Mucosa of gallbladder (tissue), 1 donor: ENCODE measurements at places on chromosomes 6 and 20. TPM values are rescaled to one million over a fixed set of nuclear protein-coding genes. Genes with fewer than 3 reads are reported as not detected.

- DNase-seq: no peak
Observed at GRCh38 chr6:162973980-162974379, 246.2 kb downstream of the PACRG start.

GRCh38 chr6:166313255-166314070 is 5.3 kb upstream of the PRR18 start:
- peak; percentile 33 for DNase-seq

DNA sequence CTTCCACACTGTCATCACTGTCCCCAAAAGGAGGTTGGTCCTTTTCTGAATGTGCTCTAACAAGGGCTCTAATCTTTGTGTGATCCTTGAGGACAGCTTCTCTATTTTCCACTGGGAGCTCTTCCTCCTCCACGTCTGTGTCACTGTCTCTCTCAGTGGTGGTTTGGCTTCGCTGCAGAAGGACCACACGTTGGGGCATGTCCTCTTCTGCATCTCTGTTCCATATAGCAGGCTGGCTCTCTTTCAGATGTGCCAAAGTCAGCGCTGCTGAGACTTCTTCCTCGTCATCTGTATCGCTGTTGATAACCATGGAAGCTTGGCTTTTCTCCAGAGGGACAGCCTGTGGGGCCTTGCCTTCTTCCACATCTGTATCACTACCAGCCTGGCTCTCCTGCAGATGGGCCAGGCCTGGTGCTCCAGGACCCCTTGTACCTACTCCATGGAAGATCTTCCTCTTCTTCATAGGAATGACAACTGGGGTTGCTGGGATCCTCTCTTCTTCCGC is 4.6 kb downstream of the MDC1 start:
- DNase-seq: no peak

DNA sequence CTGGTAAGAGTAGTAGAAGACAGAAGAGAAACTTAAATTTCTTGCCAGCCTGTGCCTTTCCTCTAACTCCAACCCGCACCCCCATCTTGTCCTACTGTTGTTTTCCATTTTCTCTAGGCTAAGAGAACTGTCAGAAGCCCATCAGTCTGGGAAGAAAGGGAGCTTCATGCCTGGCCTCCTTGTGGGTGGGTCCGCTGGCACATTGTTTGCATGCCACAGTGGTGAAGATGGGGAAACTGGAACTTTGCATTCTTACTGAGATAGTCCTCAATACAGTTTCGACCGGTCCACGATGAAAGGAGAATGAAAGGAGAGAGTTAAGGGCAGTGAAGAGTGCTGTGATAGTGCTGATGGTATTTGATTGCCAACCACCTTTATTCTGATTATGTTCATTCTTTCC is 103.1 kb downstream of the TCP11 start:
- no peak for DNase-seq

GRCh38 chr20:15818651-15819071 is 754.6 kb downstream of the KIF16B start:
- DNase-seq: no peak

C20orf144 gene
- total RNA-seq: 0.09 TPM

DNA sequence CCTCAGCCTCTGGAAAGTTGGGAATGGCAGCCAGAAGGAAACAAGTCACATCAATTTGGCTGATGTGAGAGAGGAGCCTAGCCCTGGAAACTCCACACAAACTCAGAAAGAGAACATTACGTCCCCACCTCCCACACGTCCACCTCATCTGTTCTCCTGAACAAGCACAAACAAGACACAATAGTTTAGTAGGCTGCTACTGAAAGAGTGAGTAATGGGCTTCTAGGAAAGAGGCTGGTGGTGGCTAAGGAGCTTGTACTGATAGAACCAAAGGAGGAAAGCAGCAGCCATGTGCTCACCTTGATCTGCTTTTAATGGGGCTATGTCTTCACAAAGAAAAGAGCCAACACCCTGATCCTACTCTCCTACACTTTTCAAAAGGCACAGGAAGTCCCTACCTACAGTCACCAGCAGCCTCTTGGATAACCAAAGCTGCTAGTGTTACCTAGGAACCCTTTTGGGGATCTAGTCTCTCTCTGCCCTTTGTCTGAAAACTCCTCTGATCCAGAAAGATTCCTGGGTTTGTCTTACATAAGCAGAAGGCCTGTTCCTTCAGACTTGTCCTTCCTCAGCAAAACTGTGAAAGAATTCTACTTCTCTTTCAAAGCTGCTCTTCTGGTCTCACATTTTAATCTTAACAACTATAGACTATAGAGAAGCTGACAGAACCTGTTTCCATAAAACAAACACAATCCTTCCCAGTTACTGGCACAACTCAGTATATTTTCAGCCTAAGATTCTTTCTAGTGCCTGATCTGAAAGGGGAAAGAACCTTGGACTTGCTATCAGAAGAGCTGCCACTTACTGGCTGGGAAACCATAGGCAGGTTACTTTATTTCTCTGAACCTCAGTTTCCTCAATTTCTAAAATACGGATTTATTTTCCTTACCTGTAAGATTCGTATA is 3.1 kb downstream of the PLAGL2 start:
- no peak for DNase-seq

- DNase-seq: no peak
Observed at GRCh38 chr6:52415917-52416628, 4.1 kb upstream of the EFHC1 start.

GRCh38 chr6:17393892-17394631 is 667 bp downstream of the CAP2 start:
- peak; percentile 60 for DNase-seq

ARMC2 gene
- total RNA-seq: 5.8 TPM

ANGPT4 gene
- total RNA-seq: 0.20 TPM

DNA sequence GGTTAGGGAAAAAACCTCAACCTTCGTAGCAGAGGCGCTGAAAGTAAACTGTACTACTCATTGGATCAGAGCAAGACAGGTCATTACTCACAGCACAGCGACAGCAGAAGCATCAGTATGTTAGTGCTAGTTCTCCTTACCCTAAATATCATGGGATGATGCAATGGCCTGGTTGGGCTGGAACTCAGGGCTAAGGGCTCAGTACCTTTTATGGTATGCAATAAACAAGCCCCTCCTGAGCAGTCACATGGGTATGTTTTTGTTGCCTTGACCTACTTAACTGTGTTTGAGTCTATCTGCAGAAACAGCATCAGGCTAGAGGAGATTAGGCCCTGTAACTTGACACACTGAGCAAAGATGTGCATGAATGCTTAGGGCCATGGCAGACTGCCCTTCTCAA is 369.4 kb upstream of the IMPG1 start:
- DNase-seq: no peak

DNA sequence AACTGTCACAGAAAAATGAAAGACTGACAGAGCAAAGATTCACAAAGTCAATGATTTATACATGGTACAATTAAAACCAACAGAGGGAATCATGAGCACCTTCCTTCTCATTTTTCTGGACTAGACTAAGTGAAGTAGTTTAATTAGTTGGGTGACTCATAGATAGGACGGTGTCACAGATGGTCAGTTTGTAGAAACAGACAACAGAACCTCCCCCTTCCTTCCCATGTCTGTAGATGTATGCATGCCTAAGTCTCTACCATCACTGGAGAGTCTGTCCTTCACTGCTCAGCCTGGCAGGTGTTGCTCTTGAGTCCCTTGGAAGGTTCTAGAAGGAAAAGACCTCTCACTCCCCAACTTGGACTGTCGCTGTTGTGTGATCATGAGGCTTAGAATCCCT is 75.4 kb upstream of the EEF1E1 start:
- DNase-seq: no peak
